ENCODE measurements at places on chromosomes 16 and 17.

DNA sequence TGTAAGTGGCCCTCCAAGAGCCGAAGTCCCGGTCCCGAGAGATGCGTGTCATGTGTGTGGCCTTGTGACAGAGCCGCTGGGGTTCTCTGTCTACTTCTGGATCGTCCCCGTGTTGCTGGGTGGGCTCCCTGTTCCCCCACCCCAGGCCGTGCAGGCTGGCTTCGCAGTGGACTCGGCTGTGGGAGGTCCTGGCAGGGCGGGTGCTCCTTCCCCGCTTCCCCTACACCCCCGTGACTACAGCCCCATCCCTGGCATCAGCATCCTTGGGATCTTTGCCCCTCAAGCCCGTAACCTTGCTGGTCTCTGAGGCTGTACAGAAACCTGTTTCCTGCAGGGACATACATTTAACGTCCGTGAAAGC is 136.3 kb downstream of the BANP start:
- no peak for DNase-seq

- DNase-seq, result no peak
These were observed 11.2 kb downstream of the PHF12 start for GRCh38 chr17:28940142-28940541.

GRCh38 chr16:57307365-57307764 is 22.9 kb upstream of the PLLP start:
- DNase-seq, result no peak

- no peak for DNase-seq
These were observed 14.2 kb downstream of the SNX20 start for GRCh38 chr16:50666658-50667496.

DNA sequence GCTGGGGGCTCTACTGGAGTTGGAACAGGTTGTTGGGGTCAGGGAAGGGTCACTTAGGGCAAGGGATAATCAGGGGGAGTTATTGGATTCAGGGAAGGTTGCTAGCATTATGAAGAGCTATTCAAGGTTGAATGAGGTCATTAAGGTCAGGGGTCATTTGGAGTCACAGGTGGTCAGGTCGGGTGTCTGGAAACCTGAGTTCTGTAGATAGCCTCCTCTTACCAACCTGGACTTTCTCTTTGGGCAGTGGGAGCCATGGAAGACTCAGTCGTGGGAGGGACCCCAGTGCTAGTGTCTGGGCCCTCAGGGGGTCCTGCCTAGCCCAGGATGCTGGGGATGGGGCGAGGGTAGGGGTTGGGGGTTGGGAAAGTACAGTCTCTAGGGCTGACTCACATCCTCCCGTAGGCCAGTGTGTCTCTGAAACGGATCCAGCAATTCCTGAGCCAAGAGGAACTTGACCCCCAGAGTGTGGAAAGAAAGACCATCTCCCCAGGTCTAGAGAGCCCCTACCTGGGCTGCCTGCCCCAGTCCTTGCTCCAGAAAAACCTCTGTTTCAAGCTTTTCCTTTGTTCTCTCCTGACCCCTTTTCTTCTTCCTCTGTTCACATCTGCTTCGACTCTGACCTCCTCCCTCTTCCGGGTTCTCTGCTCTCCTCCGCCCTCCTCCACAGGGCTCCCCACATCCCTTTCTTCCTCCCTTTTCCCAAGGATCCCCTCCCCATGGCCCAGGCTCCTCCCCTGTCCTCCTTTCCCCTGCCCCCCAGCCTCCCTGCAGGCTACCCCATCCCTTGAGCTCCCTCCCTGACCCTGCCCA is 33.5 kb downstream of the ABCC3 start:
- DNase-seq, result peak; percentile 68
